NCI-H2081 (cell line): ENCODE measurements at places on chromosomes 2 and 18.

DNA sequence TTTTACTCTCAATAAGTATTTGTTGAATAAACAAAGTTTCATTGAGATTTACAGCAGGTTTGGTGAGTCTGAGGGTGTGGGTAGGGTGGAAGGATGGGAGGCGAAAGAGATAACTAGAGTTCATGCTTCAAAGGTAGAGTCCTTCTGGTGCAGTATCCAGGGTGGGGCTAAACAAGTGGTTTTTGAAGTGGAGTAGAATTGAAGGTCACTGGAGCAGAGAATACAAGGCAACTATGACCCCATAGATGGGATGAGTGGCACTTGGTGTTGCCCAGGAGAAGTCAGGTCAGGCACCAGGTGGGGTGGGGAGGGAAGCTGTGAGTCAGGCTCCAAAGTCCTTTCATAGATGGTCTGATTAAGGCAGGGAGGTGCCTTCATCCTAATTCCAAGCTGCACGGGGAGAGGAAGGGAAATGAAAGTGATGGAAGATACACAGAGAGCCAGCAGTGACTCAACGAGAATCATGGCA lies 6.6 kb upstream of the CAB39 start:
- DNase-seq, result no peak

- DNase-seq, result no peak
Measured at GRCh38 chr2:95334916-95335641, 37.9 kb downstream of the KCNIP3 start.

DNA sequence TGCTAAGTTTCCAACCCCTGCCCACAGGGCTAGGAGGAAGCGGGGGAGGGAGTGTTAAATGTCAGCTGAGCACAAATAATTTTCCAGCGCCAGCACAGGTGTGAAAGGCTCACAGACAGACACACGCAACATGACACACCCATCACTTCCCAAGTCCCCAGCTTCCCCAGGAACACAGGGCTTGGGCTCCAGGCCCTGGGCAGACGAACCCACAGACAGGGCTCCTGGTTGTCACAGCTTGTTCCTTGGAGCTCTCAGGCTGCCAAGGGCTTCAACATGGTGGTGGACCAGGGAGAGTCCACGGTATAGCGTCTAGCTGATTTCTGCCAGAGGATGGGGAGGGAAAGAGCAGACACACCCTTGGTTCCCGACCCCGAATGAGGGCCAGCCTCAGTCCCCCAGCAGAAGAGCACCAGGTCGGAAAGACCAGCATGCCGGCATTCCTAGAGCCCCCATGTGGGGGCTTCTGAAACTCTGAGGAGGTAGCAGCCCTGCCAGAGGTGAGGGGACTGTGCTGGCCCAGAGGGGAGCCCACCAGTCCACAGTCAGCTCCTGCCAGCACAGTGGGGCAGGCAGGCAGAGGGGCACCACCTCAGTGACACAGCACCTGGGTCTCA lies 1.9 kb downstream of the DUSP2 start:
- no peak for DNase-seq

DNA sequence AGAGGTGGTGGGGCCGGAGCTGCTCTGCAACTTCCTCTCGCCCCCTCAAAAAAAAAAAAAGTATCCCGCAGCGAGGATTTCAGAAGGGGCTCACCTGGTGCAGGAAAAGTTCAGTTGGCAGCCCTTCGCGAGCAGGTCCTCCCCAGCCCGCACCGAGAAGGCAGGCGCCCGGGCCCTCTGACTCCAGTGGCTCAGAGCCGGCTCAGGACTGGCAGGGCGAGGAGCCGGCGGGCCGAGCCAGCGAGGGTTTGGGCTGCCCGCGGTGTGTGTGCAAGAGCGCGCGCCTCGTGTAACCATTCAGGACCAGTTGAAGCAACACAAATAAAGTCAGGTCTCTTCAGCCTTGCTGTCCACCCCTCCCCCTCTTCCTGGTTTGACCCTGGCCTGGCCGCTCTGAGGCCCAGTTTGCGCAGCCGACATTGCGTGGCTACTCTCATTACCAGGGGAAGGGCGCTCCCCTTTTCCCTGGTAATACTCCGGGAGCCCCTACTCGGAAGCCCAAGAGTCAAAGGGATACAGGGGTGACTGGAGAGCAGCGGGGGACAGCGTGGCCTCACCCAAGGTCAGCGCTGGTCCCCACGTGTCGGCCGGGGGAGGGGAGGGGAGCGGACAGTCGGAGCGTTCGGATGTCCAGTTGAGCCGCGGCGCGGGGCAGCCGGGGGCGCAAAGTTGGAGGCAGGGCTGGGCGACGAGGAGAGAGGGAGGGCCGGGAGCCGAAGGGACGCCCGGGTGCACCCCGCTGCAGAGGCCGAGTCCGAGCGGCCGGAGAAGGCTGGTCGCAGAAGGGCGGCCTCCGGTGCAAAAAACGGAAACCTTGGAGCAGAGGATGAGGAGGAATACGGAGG lies 12.3 kb downstream of the EN1 start:
- no peak for DNase-seq

GRCh38 chr2:101231240-101231639 lies 21.4 kb upstream of the CNOT11 start:
- no peak for DNase-seq

- peak; percentile 71 for DNase-seq
Measured at GRCh38 chr2:150485871-150486538, 1.5 kb downstream of the RND3 start.

GRCh38 chr2:128644156-128644555 lies 325.5 kb upstream of the HS6ST1 start:
- no peak for DNase-seq

GRCh38 chr2:219897456-219897855 lies 270.0 kb downstream of the SLC4A3 start:
- DNase-seq, result no peak

GRCh38 chr18:63099848-63100629 lies 219.5 kb downstream of the BCL2 start:
- DNase-seq, result no peak

- DNase-seq, result no peak
Measured at GRCh38 chr2:99619151-99619550, 129.3 kb upstream of the REV1 start.

GRCh38 chr2:219180961-219181360 lies 2.9 kb downstream of the RETREG2 start:
- DNase-seq, result no peak

GRCh38 chr18:68459968-68460367 lies 254.9 kb downstream of the TMX3 start:
- DNase-seq, result no peak

DNA sequence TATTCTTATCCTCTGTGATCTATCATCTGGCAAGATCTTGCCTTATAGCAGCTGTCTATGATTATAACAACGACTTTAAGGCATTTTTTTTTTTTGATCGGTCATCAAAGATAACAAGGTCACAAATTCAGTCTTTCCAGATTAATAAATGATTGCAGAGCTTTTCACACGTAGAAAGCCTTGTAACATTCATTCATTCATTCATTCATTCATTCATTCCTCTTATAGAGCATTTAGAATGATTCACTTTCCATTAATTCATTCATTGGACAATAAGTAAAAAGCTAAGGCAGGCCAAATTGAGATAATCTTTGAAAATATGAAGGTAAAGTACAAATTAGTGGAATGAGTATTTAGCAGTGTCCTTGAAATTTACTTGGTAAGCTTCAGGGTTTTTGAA lies 223.7 kb downstream of the NUP35 start:
- DNase-seq, result no peak

DNA sequence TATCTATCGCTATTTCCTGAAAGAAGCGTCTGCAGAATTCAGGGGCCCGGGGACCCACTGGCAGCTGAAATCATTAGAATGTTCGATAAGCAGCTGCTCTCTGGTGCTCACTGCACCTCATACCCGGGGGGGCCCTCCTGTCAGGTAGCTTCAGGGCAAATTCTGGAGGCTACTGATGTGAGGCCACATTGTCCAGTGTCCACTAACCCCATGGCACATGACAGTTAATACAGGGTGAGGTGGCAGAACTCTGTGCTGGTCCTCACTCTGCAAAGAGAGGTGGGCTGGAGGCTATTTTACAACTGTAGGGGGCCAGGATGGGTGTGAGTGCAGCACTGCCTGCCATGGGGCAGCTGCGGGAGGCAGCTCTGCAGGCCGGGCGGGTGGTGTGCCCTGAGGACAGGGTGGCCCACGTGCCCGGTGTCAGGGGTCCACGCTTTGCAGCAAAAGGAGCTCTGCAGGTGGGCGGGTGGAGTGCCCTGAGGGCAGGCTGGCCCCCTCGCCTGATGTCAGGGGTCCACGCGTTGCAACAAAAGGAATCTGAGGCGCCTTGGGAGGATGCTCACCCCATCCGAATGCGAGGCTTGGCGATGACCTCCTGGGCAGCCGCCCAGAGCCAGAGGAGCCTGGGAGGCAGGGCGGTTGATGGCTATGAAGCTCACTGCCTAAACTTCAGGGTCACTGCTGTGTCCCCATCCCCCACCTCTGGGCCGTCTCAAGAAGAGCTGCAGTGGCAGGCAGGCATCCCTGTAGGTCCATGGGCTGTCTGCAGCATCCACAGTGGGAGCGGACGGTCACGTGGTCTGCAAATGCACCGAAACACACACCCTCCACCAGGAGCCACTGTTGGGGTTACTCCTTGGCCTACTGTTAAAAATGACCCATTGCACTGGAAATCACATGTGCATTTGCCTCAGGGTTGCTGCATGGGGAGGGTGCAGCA lies 207.0 kb upstream of the SALL3 start:
- DNase-seq, result no peak

DNA sequence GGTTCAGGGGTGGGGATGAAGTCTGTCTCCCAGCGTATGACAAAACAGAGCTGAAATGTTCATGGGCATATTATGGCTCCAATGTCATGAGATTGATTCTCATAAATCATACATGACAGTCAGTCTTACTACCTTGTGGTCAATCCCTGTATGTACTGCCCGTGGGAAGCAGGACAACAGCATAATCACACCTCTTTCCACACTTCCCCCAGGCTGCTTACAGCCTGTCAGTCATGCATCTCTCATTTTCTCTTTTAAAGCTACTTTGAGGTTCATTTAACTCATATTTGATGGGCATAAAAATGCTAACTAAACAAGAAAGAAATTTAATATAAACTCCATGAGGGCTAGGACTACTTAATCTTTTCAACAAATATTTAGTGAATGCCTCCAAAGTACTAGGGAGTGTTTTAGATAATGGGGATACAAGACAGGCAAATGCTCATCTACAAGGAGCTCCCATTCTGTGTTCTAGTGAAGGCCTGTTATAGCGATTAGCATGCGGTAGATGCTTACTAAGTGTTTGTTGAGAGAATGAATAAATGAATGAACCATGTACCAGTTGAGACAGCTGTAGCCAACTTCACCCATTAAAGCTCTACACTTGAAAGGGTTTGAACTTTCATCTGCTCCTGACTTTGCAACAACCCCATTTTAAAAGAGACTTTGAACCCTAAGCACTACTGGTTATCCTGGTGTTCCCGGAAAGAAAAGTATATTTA lies 89.1 kb downstream of the ALPK2 start:
- DNase-seq, result no peak

- DNase-seq, result peak; percentile 20
Measured at GRCh38 chr18:73136134-73136533, 268.3 kb upstream of the NETO1 start.

- no peak for DNase-seq
Measured at GRCh38 chr18:48796491-48797205, 154.1 kb downstream of the SMAD7 start.

DNA sequence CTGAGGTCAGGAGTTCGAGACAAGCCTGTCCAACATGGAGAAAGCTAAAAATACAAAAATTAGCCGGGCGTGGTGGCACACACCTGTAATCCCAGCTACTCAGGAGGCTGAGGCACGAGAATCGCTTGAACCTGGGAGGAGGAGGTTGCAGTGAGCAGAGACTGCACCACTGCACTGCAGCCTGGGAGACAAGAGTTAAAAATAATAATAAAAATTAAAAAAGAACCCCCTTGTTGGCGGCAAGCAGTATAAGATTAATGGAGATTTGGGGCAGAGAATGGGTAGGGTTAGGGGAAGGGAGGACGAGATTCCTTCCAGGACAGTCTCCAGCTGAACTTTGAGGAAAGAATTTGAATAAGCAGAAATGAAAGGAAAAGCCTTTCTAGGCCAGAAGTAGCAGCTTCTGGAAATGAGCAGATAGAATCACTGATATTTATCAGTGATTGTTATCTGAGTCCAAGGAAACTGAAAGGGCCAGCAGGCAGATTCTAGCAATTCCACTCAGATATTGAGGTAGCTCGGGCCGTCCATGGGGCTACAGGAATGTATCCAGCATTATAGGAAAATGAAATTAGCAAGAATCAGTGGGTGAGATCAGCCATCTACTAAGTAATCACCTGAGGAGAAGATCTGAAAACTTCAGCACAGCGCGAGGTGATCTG lies 7.0 kb upstream of the MYCN start:
- no peak for DNase-seq

GRCh38 chr2:98695255-98695654 lies 35.7 kb downstream of the MGAT4A start:
- DNase-seq, result no peak

GRCh38 chr2:177211169-177211568 lies 1.4 kb upstream of the HNRNPA3 start:
- DNase-seq, result no peak

GRCh38 chr2:27716301-27717069 lies 52.8 kb downstream of the SLC4A1AP start:
- DNase-seq, result no peak

DNA sequence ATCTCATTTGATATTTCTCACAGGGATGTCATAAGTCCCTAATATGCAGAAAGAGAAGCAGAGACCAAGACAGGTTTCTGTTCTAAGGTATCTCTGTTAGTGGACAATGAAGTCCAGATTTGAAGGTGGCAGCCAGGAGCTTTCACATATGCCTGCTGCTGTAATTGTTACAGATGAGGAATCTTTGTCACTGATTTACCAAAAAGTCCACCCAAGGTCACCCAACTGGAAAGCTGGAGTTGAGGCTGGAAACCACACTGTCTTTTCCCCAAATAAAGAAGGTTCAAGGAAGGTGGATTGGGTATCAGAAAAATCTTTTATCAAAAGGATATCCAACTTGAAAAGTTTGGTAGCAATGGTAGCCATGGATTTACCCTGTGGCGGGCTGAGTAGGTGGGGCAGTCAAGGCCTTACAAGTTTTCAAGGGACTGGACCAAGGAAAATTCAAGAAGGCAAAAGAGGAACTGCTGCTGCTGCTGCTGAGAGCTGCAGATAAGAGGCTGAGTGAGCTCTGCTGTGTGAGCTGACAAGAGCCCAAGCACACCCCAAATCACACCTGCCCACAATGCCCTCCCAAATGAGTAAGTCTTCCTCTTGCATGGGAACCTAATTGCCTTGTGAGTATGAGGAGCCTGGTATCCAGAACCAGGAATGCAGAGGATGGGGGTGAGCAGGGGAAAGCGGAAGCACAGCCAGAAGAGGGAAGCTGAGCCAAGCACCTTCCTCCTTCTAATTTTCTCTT lies 241.2 kb downstream of the ANAPC1 start:
- no peak for DNase-seq

GRCh38 chr18:34796035-34796657 lies 86.0 kb downstream of the DTNA start:
- no peak for DNase-seq
